ENCODE measurements at places on chromosomes 7 and 10.

DNA sequence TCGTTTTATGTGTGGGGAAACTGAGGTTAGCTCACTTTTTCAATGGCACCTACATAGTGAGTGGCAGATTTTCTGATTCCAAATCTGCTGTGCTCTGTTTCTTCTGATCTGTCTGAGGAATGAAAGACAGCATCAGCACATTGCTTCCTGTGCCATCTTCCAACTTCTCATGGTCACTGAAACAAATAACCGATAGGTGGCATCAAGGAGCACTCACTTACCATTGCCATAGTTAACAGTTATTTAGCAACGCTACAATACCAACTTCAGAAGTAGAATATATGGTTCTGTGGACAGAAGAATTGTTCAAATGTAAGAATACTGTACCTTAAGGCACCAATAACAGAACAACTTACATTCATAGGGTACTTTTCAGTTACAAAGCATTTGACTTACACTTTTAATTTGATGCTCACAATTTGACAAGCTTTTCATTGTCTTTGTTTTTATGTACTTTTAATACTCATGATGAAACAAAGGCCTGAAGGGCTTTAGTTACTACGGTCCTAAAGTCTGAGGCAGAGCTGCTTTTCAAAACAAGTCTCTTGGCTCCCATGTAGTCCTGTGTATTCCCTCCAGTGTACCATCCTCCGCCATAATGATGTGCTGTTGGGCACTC is 228.9 kb upstream of the TCF7L2 start:
- no peak for DNase-seq

- DNase-seq, result no peak
These were observed 71.7 kb downstream of the TAF3 start for GRCh38 chr10:7889947-7890542.

DNA sequence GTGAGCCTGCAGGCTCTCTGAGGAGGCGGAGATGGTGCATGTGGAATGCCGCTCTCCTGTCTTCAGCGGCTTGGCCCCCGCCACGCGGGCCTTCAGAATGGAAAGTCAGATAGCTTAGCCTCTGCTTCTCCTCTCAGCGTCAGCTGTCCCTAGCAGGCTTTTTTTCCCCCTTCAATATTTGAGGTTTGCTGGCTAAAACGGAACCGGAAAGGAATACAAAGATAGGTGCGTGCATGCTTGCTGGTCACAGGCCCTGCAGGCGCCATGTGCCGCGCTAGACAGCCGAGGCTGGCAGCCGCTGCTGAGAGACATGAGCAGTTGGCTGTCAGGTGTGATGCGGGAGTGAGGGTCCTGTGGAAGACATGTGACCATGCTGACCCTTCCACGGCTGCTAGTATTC is 161.2 kb upstream of the COBL start:
- no peak for DNase-seq

DNA sequence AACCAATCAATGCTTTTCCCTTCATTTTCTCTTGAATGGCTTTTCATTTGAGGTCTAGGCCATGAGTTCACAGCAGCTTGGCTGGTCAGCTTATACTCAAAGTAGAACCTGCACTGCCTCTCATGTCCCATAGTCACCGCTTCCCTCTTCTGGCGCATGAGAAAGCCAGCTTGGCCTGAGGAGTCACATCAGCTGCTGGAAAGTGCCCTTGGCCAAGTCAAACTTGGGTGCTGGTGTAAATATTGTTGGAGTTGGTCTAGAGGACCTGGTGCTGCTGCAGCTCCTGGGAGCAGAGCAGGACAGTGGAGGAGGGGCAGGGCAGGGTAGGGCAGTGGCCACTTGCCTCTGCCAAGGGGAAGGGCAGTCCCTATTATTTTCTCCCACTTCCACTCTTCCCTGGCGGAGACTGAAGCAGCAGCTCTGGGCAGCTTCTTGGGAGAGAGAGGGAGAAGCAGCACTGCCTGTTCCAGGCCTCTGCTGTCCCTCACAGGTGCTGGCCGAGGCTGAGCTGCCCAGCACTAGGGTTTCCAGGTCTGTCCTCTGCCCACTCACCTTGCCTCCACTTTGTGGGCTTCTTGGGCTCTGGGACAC is 12.8 kb downstream of the UBE2D4 start:
- no peak for DNase-seq

GRCh38 chr10:79246606-79247275 is 100.5 kb upstream of the PPIF start:
- DNase-seq, result no peak

DNA sequence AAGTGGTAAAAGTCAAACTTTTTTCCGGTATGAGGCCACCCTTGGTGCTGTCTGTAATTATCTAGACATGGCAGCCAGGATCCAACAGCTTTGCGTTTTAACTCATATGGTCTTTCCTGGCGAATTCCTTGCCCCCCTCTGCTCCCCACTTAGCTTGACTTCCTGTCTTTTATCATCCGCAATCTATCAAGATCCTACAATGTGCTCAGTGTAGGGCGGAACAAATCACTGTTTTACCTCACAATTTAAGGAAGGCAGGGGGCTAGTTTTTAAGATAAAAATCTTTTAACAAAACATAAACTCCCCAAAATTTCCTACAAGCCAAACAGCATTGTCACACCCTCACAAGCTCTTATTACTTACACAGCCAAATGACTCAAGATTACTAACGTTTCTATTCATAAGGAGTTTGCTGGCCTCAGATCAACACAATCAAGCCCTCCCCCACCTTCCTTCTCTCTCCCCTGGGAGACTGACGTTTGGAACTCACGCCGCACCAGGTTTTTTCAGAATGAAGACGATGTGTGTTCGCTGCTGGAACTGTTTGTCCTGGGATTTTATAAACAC is 1.3 kb upstream of the CDK14 start:
- no peak for DNase-seq

DNA sequence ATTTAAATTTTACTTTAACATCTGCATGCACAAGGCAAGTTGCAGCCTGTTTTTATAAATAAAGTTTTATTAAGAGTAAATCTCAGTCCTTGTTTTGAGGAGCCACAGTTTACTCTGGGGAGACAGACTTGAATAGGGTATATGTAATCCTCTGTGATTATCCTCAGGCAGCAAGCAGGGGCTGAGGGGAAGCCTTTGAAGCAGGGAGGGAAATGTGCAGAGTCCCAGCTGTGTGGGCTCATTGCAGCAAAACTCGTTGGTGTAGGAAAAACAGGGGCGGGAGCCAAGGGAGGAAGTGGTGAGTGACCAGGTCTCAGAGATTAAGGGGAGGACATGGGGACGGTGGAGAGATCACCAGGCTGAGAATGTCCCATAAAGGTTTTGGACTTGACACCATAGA is 34.3 kb upstream of the SMC3 start:
- DNase-seq, result no peak

GRCh38 chr10:14583252-14583651 is 191.4 kb downstream of the FAM107B start:
- peak; percentile 62 for DNase-seq

DNA sequence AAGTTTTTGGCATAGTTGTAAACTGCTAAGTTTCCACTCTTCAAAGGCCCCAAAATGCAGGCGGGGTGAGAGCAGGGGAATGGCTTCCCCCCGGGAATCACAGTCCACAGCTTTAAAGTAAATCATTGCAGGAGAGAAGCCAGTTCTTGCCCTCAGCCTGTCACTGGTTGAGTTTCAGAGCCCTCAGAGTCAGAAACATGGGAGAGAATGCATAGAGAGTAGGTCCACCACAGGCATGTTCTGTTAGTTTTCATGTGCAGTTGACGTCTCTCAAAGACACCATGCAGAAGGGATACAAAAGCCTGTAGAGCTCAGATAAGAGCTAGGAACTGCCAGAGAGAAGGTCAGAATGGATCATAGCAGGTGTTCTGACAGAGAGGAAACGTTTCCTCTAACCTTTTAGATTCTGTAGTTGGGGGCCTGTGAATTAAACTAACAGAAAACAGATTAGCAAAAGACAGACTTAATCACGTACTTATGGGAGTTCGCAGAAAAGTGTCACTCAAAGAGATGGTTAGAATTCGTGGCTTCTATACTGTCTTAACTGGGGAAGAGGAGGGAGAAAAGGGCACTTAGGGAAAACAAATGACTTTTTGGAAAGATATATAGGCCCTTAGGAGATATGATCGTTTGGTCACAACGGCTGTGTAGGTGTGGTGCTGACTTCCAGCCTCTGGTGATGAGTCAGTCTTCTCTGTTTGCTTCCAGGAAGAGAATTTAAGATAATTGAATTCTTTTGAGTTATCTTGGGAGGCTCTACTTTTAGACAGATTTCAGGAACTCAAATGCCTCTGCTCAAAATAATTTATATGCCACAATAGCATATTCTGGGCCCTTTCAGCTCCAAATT is 48.0 kb upstream of the MSRB2 start:
- no peak for DNase-seq

GRCh38 chr7:55375237-55375636 is 10.1 kb downstream of the LANCL2 start:
- no peak for DNase-seq

- DNase-seq, result no peak
These were observed 13.1 kb downstream of the FZD9 start for GRCh38 chr7:73446682-73447081.
